Pancreas (tissue), 10 donors: ENCODE measurements at places on chromosomes 3 and 15.
A peak's percentile ranks its signal among the peaks of the same experiment; 100 is the strongest.

DNA sequence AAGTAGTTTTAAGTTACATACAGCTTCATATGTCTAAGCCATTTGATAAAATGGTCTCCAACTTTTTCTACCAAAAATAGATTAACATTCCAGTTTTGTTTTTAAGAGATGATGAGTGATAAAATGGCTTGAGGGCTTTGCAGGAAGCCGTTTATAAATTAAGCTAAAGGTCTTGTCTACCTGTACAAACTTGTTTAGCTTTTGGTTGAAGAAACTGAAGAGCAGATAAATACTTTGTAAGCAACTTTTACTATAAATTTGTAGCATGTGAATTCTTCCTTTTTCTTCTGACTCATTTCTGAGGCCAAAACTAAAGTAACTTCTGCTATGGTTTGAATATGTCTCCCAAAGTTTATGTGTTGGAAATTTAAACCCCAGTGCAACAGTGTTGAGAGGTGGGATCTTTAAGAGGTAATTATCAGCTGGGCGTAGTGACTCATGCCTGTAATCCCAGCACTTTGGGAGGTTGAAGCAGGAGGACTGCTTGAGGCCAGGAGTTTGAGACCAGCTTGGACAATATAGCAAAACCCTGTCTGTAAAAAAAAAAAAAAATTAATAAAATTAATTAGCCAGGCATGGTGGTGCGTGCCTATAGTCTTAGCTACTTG is 8.2 kb upstream of the NEDD4 start:
- no peak for DNase-seq

DNA sequence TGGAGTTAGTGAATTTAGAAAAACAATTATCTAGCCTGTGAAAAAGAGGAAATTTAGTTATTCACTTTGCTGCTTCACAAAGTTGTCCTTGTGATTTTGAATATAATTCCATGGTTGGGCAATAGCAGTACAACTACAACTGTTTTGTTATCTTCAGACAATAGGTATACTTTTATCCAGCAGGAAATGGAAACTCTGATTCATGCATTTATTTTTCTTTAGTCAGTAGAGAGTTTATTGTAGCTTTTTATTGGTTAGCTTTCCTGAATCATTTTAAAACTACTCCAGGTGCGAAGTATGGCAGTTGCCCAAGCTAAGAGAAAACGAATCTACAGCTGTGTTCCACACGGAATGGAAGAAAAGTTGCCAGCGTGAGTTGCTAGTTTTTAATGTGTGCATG is 80.3 kb downstream of the TM4SF4 start:
- no peak for DNase-seq

GRCh38 chr15:72169236-72169920 is 28.2 kb downstream of the GRAMD2A start:
- DNase-seq, result no peak

- no peak for DNase-seq
Observed at GRCh38 chr3:77668376-77668775, 628.5 kb downstream of the ROBO2 start.

- DNase-seq, result no peak
Observed at GRCh38 chr3:17258823-17259436, 374.2 kb downstream of the PLCL2 start.

DNA sequence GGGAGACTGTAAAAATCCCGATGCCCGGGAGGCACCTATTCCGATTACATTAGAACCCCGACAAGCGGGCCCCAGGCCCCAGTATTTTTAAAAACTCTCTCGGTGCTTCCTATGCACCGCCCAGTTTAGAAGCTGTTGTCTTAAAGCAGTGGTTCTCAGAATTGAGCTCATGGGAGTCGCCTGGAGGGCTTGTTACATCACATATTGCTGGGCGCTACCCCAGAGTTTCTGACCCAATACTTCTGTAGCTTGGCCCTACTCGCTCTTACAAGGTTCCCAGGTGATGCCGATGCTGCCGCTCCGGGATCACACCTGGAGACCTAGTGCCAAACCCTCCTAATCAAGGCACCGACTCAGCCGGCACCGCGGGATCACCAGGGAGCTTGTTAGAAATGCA is 35.2 kb downstream of the CPN2 start:
- DNase-seq, result no peak

- no peak for DNase-seq
Observed at GRCh38 chr3:70805061-70805889, 492.8 kb upstream of the MDFIC2 start.

GRCh38 chr15:73017987-73018386 is 34.3 kb upstream of the NEO1 start:
- no peak for DNase-seq

GRCh38 chr3:56251343-56251945 is 216.8 kb downstream of the ERC2 start:
- peak; percentile 2 for DNase-seq

DNA sequence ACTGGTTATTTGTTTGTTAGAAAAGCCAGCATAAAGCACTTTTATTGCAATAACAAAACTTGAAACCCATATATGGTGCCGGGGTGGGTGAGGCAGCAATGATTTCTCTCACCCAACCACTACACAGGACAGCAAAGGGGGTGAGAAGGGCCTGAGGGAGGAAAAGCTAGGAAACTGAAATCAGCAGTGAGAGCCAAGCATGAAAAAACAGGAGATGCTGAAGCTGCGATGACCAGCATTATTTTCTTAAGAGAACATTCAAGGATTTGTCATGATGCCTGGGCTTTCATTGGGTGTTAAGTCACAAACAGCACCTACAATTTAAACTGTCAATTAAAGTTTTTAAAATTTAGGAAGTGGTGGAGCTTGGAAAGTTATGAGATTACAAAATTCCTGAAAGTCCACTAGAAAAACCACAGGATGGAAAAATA is 11.9 kb upstream of the TM4SF4 start:
- no peak for DNase-seq

DNA sequence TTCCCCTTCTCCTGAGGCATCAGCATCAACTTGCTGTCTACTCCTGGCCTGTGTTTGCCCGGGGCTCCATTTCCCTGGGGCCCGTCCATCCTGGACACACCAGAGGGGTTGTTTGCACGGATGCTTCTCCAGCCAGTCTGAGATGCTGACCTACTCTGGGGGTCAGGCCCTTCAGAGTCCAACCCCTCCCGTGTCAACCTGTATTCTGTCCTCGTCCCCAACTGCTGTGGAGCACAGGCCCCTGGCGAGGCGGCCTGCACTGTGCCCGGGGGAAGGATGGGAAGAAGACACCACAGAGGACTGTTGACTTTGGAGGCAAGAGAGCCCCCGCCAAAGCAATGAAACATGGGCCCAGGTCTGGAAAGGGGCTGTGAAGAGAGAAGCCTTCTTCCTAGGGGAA is 25.8 kb downstream of the ALS2CL start:
- no peak for DNase-seq

DNA sequence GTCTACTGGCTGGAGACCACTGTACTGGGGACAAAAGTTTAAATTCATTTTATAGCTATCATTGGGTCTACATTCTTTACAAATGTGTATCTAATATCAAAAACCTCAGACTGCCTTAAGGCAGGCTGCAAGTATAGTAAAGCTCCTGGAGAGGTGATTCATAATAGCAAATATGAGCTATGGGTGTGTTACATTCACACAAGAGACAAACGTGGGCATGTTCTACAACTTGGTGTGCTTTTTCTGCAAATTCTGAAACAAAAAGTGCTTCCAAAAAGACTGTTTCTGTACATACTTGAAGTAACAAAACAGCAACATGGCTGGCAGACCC is 1101.4 kb downstream of the ROBO1 start:
- no peak for DNase-seq

DNA sequence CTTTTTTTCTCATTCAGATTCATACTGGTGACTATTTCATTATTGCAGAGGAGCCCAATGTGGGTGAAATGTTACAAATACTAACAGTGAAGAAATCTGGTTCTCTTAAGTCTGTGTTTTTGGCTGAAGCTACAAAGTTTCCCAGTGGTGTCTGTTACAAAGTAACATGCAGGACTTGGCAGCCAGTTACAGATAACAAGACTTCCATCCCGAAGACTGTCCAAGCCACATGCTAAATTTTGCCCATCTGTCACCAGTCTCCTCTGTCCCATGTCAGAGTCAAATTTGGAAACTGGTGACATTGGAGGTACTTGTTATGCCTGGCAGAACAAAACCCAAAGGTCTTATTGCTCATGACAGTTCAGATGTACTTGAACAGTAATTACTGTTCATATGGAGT is 269.2 kb upstream of the GOLIM4 start:
- DNase-seq, result no peak

DNA sequence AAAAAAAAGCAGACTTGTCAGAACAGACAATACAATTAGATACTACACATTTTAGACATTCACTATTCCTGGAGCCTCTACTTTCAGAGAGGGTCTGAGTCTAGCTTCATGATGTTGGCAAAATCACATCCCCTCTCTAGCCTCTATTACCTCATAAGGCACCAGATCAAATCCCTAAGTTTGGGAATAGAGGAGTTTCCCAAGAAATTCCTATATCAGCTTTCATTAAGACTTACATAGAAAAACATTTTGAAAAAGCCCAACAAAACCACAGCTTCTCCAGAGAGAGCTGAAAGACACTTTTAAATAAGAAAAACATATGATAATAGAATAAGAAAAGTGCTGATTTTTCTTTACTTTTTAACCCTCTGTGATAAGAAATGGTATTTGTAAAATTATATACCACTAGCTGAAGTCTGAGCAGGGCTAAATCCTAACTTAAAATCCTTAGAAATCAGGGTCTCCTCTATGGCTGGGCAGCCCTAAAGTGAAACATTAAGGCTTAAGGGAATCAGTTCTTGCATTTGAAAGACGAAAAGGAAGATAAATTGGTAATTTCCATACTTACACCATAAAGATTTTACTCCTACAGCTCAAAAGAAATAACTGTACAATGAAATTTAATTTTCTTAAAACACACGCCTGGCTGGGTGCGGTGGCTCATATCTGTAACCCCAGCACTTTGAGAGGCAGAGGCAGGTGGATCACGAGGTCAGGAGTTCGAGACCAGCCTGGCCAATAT is 4.3 kb downstream of the TBC1D2B start:
- no peak for DNase-seq

- DNase-seq, result peak; percentile 95
Observed at GRCh38 chr15:76206325-76206976, 104.8 kb downstream of the ETFA start.

GRCh38 chr3:50164984-50165909 is 10.1 kb downstream of the SEMA3F start:
- DNase-seq, result no peak

GRCh38 chr3:126107957-126108675 is 24.2 kb upstream of the SLC41A3 start:
- DNase-seq, result no peak

DNA sequence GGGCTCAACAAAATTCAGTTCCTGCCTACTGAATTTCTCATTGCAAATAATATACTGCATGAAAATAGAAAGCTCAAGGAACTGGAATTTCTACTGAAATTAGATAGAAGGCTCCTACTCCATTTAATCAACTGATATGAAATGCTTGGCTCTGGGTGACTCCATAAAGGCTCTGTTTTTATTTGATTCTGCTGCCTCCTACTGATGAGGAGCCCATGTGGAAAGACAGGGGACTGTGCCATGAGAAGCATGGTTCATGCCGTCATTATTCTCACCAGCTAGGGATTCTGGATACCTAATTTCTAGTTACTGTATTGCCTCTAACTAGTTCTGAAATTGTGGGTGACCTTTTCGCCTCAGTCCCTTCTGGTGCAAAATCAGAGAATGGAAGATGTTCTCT is 366.2 kb upstream of the DPH6 start:
- DNase-seq, result no peak

DNA sequence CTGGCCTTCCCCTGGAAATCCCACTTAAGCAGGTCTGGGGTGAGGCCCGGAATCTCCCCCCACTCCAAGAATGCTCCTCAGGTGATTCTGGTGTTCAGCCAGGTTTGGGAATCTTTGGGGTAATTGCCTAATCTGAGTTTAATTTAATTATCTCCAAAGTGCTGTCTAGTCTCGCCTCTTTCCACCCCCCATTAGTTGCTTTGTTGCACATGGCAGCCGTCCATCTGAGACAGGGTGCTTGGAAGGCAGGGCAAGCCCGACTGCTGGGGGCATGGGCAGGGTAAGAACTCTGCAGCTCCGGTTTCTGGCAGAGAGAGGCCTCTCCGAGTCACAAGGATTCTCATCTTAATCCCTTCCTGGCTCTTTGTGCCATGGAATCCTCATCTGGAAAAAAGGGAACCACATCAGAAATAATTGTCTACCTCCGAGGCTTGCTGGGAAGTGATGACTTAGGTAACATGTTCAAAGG is 15.0 kb downstream of the IL17RD start:
- DNase-seq, result no peak

- DNase-seq, result no peak
Observed at GRCh38 chr3:155035553-155035952, 44.6 kb upstream of the MME start.

GRCh38 chr3:138412821-138413551 is 21.4 kb upstream of the ESYT3 start:
- no peak for DNase-seq

DNA sequence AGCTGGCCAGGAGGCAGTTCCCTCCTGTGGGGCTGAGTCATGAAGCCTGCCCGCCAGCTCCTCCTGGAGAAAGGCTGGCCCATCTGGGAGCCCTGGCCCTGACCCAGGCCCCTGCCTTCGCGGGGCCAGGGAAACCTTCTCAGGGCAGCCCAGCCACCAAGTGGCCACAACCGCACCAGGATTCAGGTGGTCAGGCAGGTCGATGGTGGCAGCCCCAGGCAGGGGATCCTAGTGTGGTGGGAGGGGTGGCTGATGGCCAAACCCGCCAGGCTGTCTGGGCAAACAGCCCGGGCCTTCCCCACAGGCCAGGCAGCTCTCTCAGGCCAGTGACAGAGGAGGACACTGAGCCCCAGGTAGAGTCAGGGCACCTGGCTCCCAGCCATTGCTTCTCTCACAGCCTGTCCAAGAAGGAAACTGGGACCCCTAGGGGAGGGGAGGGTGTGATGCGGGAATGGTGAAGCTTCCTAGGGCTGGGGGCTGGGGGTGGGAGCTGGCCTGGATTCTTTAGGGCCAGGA is 1.2 kb downstream of the TWF2 start:
- DNase-seq, result peak; percentile 77

- no peak for DNase-seq
Observed at GRCh38 chr3:24548278-24548677, 53.6 kb upstream of the THRB start.

GRCh38 chr3:122299872-122300460 is 25.1 kb upstream of the CSTA start:
- DNase-seq, result no peak

- no peak for DNase-seq
Observed at GRCh38 chr3:177753451-177754155, 556.3 kb upstream of the TBL1XR1 start.

- DNase-seq, result peak; percentile 45
Observed at GRCh38 chr3:126212620-126213378, 32.4 kb upstream of the ALDH1L1 start.
